GM23338 (cell line): ENCODE measurements at places on chromosomes 2 and 18. TPM values are rescaled to one million over a fixed set of nuclear protein-coding genes. Genes with fewer than 3 reads are reported as not detected.

DNA sequence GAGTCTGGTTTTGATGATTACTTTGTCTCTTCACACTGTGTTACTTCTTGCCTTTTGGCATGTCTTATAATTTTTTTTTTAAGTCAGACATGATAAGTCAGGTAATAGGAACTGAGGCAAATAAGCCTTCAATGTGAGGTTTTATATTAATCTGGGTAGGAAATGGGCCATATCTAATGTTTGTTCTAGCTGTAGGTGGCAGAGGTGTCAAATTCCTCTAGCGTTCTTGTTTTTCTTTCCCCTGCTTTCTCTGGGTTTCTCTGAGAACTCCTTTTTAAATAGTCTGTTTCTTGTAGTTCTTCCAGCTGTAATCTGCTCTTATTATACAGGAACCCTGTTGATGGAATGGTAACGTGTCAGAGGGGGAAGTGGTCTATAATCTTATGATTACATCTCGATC, 5.7 kb downstream of the SP140 start:
- no peak for DNase-seq
- H3K27ac ChIP-seq = no peak overlapping the region
- no peaks in the 10 kb centered on the region for H3K27me3 ChIP-seq
- H3K4me1 ChIP-seq = 0 out of 2 replicates have a peak, but pooled peaks cover 8% of the 10 kb centered on the region
- no peaks in the 10 kb centered on the region for H3K36me3 ChIP-seq

DNA sequence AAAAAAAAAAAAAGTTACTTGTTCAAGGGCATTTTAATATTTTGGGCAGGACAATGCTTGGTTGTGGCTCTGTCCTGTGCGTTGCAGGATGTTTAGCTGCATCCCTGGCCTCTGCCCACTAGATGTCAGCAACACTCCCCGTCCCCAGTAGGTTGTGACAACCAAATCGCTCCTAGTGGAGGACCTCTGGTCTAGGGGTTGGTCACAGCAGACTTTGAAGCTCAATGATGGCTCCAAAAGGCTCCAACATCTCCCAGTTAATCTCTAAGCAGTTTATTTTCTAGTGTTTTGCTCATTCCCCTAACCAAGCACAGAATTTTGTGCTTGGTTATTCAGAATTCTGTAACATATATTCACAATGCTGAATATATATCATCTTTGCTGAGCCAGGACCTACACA, 67.0 kb downstream of the CHRNA1 start:
- H3K36me3 ChIP-seq = no peaks in the 10 kb centered on the region
- H3K4me1 ChIP-seq = peaks cover 3% of the 10 kb centered on the region; the same call in 1 of the 2 replicates
- H3K4me3 ChIP-seq = no peak overlapping the region
- H3K27me3 ChIP-seq = no peaks in the 10 kb centered on the region
- H3K27ac ChIP-seq = no peak overlapping the region
- DNase-seq = peak; percentile 89

- H3K36me3 ChIP-seq = no peaks in the 10 kb centered on the region
- H3K27ac ChIP-seq = no peak overlapping the region
- H3K27me3 ChIP-seq = no peaks in the 10 kb centered on the region
- H3K4me3 ChIP-seq = no peak overlapping the region
These were observed 258.8 kb downstream of the ZNF521 start for GRCh38 chr18:25093141-25093540.

DNA sequence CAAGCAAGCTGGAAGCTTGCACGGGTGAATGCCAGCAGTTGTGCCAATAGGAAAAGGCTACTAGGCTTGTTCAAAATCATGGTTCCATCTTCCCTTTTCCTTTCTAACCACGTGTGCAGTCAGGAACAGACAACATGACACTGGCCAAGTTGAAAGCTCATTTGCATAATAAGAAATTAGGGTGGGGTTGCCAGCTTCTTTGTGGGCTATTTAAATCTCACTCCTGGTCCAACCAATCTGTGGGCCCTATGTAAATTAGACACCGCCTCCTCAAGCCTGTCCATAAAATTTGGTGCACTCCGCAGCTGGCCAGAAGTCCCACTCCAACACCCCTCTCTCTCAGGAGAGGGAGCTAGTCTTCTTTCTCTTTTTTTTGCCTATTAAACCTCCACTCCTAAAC, 1948.4 kb upstream of the PIK3C3 start:
- H3K36me3 ChIP-seq = no peaks in the 10 kb centered on the region
- H3K27ac ChIP-seq = no peak overlapping the region
- no peaks in the 10 kb centered on the region for H3K27me3 ChIP-seq
- DNase-seq = peak; percentile 41
- H3K4me1 ChIP-seq = no peaks in the 10 kb centered on the region

GRCh38 chr18:12366379-12366778, 10.6 kb downstream of the AFG3L2 start:
- peaks cover 32% of the 10 kb centered on the region for H3K36me3 ChIP-seq
- H3K4me3 ChIP-seq = no peak overlapping the region
- no peak overlapping the region for H3K27ac ChIP-seq
- no peak for DNase-seq

DNA sequence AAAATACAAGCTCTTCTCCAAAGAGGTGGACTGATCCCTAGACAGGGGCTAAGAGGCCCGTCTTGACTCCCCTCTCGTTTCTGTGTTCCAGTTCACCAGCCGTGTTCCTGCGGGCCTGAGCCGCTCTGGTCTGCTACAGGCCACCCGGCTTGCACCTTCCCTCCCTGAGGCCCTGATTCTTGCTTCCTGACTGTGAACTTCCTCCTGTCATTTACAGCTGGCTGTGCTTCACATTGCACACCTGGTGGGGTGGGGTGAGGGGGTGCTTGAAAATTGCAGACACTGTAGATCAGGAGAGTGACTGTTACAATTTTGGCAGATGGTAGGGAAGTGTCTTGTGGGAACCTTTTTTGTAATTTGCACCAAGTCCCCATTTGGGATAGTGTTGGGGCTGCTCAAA, 64.4 kb downstream of the TSN start:
- H3K27me3 ChIP-seq = no peaks in the 10 kb centered on the region
- H3K36me3 ChIP-seq = no peaks in the 10 kb centered on the region
- no peak for DNase-seq
- no peak overlapping the region for H3K27ac ChIP-seq
- H3K4me3 ChIP-seq = no peak overlapping the region
- peaks cover 4% of the 10 kb centered on the region; the same call in 1 of the 2 replicates for H3K4me1 ChIP-seq

- H3K36me3 ChIP-seq = no peaks in the 10 kb centered on the region
- no peaks in the 10 kb centered on the region for H3K27me3 ChIP-seq
- H3K4me1 ChIP-seq = no peaks in the 10 kb centered on the region
- no peak overlapping the region for H3K4me3 ChIP-seq
- no peak for DNase-seq
These were observed 99.3 kb downstream of the KLHL29 start for GRCh38 chr2:23484275-23484674.

GRCh38 chr2:165161510-165161909, 42.3 kb downstream of the SCN3A start:
- no peak overlapping the region for H3K27ac ChIP-seq
- H3K4me1 ChIP-seq = no peaks in the 10 kb centered on the region
- H3K27me3 ChIP-seq = no peaks in the 10 kb centered on the region
- DNase-seq = no peak

- H3K4me3 ChIP-seq = no peak overlapping the region
- H3K36me3 ChIP-seq = peaks cover 7% of the 10 kb centered on the region; the same call in 1 of the 2 replicates
- DNase-seq = no peak
- H3K27me3 ChIP-seq = no peaks in the 10 kb centered on the region
- H3K27ac ChIP-seq = no peak overlapping the region; the same call in 1 of the 2 replicates
These were observed 37.9 kb downstream of the PMS1 start for GRCh38 chr2:189821953-189822748.

DNA sequence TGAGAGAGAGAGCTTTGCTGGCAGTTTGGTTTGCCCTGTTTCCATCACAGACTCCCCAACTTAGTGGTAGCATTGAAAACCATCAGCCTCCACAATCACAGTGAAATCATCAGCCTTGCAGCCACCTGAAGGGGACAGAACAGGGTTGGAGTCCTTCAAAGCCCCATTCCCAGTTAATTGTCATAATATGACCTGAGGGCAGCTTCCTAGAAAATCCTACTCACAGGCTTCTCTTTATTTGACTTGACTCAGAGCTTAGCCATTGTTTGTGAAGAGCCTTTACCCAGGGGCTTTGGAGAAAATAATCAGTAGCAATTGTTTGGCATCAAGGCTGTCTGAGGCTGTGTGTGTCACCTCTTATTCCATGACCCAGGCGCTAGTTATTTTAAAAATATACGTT, 308.7 kb downstream of the CBLN2 start:
- H3K27me3 ChIP-seq = no peaks in the 10 kb centered on the region
- H3K36me3 ChIP-seq = peaks cover 6% of the 10 kb centered on the region
- H3K4me3 ChIP-seq = no peak overlapping the region
- no peak for DNase-seq

- no peak within 1 kb of the TSS for H3K27ac ChIP-seq
- DNase-seq = peak; percentile 80
- H3K4me3 ChIP-seq = peak within 1 kb of the TSS; percentile 64
- H3K36me3 ChIP-seq = no peaks in the 10 kb centered on the region
- peaks cover 19% of the 10 kb centered on the region for H3K27me3 ChIP-seq
These were observed at the start of gene NMUR1 for GRCh38 chr2:231530099-231531011. TSS of gene NMUR1 (minus strand) at chr2:231530445. CDS start at chr2:231530361, 84 bp downstream.

GRCh38 chr2:230435431-230435830, 19.4 kb downstream of the SP100 start:
- no peak overlapping the region for H3K4me3 ChIP-seq
- no peaks in the 10 kb centered on the region for H3K27me3 ChIP-seq
- DNase-seq = no peak
- no peaks in the 10 kb centered on the region for H3K36me3 ChIP-seq
- no peaks in the 10 kb centered on the region for H3K4me1 ChIP-seq

DNA sequence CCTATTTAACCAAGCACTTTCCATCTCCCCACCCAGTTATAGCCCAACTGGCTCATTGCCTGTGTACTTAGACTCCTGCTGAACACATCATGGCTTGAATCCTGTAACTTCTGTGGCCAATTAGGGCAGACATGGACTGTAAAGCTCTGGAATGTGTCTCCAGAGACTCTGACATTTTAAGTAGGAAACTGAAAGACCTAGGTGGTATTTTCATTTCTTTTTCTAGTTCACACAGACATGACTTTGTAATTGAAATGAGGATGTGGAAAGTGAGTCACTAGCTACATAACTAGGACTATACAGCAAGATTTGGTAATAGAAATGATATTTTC, 12.2 kb downstream of the DOK1 start:
- DNase-seq = no peak
- no peak overlapping the region for H3K4me3 ChIP-seq
- no peak overlapping the region for H3K27ac ChIP-seq
- H3K36me3 ChIP-seq = no peaks in the 10 kb centered on the region
- H3K27me3 ChIP-seq = peaks cover 4% of the 10 kb centered on the region; the same call in 1 of the 2 replicates

- H3K4me1 ChIP-seq = no peaks in the 10 kb centered on the region
- H3K27ac ChIP-seq = no peak overlapping the region
- no peak overlapping the region for H3K4me3 ChIP-seq
- H3K36me3 ChIP-seq = no peaks in the 10 kb centered on the region
These were observed 13.8 kb downstream of the NEB start for GRCh38 chr2:151720521-151720920.

DNA sequence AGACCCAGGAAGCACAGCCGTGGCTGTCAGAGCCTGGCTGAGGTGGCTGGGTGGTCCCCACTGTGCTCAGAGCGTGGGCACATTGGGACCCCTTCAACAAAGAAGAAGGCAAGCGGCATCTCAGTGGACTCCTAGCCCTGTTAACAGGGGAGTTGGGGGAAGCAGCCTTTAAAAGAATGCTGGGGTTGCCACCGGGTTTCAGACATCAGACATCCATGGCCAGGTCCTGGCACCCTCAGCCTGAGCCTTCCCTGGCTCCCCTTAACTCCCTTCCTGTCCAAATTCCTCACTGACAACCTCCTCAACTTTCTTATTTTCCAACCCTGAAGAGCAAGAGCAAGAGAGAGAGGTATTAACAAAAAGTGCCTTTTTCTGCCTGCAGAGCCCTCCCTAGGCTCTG, 24.8 kb upstream of the GNAL start:
- no peaks in the 10 kb centered on the region for H3K27me3 ChIP-seq
- H3K36me3 ChIP-seq = no peaks in the 10 kb centered on the region
- H3K27ac ChIP-seq = no peak overlapping the region

DNA sequence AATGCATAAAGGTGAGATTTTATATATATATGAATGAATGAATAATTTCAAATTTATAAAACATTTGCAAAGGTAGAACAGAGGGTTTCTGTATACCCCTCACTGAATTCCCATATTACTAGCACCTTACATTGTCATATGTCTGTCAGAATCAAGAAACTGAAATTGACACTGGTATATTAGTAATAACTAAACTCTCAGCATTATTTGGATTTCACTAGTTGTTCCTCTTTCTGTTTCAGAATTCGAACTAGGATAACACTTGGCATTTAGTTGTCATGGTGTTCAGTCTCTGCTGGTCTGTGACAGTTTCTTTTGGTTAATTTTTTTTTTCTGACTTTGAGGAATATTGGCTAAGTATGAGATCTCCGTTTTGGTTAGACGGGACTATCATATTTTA, 275.9 kb downstream of the DCC start:
- no peaks in the 10 kb centered on the region for H3K27me3 ChIP-seq
- H3K4me3 ChIP-seq = no peak overlapping the region
- no peak overlapping the region for H3K27ac ChIP-seq
- no peak for DNase-seq

DNA sequence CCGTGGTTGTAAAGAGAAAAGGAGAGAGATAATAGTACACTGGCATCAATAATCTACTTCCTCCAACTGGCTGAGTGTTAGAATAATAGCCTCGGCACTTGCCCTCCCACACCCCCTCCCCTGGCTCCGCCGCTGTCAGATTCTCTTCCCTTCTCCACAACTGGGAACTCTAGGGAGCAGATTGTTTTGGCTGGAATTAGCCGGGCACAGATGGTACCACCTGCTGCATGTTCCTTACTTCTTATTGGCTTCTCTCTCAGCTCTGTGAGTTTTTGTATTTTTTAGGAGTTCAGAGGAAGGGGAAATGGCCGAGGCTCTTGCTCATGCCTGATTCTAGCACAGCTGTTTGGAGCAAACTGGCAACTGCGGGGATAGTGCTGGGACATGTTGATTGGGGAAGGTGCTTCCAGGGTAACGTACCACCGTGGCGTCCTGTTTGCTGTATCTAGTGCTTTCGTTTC, 140.0 kb downstream of the ZEB2 start:
- H3K36me3 ChIP-seq = no peaks in the 10 kb centered on the region
- peak; percentile 5 for DNase-seq
- H3K4me1 ChIP-seq = no peaks in the 10 kb centered on the region

GRCh38 chr2:203692031-203692710, 14.3 kb upstream of the CD28 start:
- no peak overlapping the region for H3K4me3 ChIP-seq
- no peak for DNase-seq
- no peaks in the 10 kb centered on the region for H3K27me3 ChIP-seq
- peaks cover 9% of the 10 kb centered on the region; the same call in 1 of the 2 replicates for H3K4me1 ChIP-seq
- H3K27ac ChIP-seq = no peak overlapping the region

The CCDC85A gene
- 0.24 and 0.47 TPM in 2 replicates for total RNA-seq

The LYPD6 gene
- total RNA-seq = 10.9 and 12.4 TPM in 2 replicates

The ZNF516 gene
- 13.5 and 24.2 TPM in 2 replicates for total RNA-seq

The ABHD1 gene
- 0.19 and 0.38 TPM in 2 replicates for total RNA-seq

The PSMD14 gene
- total RNA-seq = 91.6 and 92.2 TPM in 2 replicates

The IL1RL1 gene
- total RNA-seq = not detected in 2 replicates

The ACKR3 gene
- total RNA-seq = 3.0 and 3.1 TPM in 2 replicates

The CFAP210 gene
- 0.08 TPM in 1 of 2 replicates, not detected in the other for total RNA-seq
